ENCODE measurements at places on chromosomes 7 and 10.

GRCh38 chr7:87600130-87601124 is at the start of gene ABCB1:
TSS of gene ABCB1 (minus strand) at chr7:87600884. CDS start at chr7:87600184, 700 bp downstream.
- DNase-seq = peak; percentile 35

DNA sequence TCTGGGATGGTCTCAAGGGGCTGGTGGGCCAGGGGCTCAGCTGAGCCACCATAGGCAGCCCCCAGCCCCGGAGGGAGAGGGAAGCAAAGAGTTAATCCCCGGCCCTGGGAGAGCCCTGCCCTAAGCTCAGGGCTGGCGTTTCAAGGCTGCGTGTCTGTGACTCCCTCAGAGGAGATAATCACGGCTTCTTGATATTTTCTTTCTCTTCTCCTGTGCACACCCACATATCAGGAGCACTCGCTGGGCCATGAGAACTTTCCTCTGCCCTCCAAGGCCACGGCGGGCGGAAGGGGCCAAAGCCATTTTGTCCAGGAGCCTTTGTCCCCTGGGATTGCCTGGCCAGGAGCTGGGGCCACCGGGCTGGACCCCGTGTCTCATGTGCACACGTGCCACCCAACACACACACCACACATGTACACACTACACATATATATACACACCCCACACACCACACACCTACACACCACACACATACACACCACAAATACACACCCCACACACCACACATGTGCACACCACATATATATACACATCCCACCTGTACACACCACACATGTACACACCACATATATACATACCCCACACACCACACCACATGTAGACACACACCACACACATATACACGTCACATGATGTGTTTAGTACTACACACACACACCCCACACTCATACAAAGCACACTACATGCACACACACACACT is 16.9 kb downstream of the VENTX start:
- no peak for DNase-seq

DNA sequence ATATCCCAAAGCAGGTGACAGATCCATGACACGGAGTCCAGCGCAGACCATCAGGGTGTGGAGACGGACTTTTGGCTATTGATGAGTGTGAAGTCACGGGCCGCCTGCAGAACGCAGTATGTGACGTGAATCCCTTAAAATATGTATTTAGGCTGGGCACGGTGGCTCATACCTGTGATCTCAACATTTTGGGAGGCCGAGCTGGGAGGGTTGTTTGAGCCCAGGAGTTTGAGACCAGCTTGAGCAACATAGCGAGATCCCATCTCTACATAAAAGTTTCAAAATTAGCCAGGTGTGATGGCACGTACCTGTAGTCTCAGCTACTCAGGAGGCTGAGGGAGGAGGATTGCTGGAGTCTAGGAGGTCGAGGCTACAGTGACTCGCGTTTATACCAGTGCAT is 1.9 kb upstream of the AMZ1 start:
- no peak for DNase-seq

- DNase-seq = no peak
Observed at GRCh38 chr10:49173201-49173772, 14.9 kb downstream of the TMEM273 start.

GRCh38 chr10:13184730-13185514 is 23.6 kb downstream of the MCM10 start:
- no peak for DNase-seq

- DNase-seq = no peak
Observed at GRCh38 chr7:2488272-2488645, 12.1 kb upstream of the GRIFIN start.

- no peak for DNase-seq
Observed at GRCh38 chr10:92112462-92112861, 178.4 kb downstream of the CPEB3 start.

DNA sequence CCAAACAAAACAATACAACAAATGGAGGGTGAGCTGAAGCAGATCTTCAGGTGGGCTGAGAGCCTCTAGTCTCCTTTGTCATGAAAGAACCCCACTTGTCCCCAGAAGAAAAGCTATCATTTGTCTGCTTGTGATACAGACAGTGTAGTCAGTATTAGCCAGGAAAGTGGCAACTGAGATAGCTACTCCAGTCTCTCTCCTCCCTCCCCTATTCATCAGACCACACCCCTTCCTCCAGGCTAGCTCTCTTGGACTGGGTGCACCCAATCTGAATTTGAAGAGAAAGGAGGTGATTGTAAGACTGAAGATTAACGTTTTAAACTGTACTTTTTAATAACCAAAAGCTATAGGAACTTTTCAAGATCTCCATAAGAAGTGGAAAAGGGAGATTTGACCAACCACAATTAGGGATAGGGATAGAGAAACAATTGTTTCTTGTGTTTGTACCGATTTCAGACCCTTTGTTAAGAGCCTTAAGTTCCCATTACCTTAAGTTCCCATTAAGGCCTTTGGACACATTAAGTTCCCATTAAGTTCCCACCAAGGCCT is 14.1 kb downstream of the BMPR1A start:
- DNase-seq = no peak

DNA sequence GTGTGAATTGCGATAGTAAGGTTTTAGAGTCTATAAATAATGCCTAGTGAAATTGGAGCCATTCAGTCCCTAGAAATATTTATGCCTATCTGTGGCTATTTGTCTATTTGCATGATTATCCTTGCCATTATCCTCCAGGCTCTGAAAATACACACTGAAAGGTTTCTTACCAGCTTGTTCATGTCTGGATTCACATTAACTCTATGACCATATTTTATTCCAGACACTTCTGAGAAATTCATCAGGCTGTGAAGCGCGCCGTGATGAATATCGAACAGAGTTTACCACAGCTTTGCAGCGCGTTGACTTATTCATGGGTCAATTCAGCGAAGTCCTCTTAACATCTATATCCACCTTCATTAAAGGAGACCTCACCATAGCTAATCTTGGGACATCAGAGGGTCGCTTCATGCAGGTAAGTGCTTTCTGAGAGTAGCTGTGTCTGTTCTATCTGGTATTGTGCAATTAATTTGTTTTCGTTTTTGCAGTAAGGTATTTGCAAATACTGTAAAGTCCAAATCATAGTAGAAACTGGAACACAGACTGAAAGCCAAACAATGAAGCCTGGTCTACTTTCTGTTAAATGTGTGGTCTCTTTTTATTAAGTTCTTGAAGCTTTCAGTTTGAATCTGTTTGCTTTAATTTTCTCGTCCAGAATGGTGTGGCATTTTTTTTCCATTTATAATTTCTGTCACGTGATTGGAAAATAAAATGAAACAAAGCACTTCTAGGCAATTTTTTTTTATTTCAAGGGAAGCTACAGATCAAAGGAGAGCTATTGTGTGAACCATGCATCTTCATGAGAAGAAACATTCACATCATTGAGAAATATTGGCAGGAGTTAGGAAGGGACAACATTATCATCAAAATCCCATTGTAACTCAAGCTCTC is 59.7 kb downstream of the MET start:
- no peak for DNase-seq

DNA sequence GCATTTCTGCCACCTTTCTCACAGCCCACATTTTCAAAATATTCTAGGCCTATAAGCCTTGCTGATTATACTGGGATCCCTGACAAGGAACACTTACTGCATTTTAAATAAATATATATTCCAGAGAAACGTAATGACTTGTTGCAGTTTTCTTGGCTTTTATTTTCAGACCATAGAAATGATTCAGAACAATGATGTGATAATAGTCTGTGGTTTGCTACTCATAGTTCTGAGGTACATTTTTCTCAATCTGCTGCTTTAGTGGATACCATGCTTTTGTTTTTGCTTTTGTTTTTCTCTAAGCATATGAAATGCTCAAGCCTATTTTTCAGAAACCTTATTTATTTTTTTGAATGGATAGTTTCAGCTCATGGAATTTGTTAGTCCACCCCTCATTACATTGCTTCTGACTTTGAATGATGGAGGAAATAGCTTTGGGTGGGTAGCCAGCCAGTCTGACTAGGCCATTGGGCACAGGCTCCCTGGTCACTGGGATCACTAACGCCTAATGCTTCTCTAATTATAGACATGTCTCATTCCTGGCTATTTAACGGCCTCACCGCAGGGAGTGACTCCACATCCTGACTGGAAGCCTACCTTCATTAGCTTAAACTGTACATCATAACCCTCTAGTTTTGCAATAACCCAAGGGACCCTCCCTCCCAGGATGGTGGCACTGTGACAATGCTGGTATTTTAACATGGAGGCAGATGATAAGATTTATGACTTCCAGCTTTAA is 66.1 kb downstream of the MBL2 start:
- DNase-seq = no peak

Measured in iPS DF 19.7 (cell line).